ENCODE measurements at places on chromosomes 1 and 21.
A peak's percentile ranks its signal among the peaks of the same experiment; 100 is the strongest.

DNA sequence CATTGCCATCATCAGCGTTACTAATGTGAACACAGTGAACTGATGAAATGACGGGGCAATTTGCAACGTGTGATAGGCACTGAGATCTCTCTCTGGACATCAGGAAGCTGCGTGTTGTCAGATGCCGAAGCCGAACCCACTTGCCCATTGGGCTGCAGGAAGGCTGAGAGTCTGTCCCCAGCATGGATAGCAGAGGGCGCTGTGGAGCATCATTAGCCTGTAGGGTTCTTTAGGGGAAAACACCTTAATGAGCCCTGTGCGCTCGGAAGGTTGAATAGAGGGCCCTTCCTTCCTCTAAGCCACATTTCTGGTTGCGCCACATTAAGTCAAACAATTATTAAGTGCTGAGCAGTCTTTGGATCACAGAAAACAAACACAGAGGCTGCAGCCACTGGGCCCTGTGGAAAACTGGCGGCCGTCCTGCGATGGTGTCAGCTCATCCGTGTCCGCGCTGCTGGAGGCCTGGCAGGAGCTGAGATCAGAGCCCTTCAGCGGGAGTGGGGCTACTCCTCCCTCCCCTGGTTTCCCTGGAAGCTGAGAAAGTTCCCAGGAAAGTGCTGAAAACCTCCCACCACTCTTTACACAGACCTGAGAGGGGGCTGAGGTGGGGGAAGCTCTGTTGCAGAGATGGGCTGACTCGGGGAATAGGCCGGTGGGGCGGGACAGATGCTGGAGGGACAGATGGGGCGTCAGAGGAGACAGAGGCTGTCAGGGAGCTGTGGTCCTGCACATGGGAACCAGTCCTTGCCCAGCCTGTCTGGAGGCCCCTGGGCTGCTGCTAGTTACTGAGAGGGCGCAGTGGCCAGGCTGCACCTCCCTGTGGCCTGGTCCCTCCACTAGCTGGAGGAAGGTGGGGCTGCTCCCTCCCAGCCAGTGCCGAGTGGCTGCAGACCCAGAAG, 12.7 kb downstream of the TFF2 start:
- peak; percentile 55 for DNase-seq

DNA sequence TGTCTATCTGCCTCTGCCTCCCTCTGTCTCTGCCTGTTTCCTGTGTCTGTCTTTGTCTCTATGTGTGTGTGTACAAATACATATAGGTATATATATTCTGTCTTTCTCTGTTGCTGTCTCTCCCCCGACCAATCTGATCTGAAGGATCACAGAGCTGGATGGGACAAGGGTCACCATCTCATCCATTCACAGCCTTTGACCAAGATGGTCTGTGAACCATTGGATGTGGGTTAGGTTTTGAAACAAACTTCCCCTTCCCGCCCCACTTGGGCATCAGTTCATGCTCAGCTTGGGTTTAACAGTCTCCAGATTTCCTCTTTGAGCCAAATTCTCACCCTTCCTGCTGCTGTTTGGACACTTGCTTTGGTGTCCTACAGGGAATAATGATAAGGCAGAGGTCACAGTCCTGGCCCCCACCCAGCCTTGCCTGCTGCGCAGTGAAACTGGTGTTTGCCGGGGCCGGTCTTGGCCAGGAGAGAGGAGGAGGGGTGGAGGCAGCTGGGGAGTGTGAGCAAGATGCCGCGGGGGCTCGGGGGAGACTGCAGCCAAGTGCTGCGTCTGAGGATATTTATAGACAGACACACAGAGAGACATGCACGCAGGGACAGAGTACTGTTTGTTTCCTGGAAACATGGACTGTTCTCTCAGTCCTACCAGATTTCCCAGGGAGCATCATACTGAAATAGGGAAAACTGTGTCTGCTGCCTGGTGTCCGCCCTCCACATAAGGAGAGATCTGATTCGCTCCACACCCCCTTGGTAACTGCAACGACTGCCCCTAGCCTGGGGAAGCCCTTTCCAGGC, 27.0 kb upstream of the BTG2 start:
- no peak for DNase-seq

DNA sequence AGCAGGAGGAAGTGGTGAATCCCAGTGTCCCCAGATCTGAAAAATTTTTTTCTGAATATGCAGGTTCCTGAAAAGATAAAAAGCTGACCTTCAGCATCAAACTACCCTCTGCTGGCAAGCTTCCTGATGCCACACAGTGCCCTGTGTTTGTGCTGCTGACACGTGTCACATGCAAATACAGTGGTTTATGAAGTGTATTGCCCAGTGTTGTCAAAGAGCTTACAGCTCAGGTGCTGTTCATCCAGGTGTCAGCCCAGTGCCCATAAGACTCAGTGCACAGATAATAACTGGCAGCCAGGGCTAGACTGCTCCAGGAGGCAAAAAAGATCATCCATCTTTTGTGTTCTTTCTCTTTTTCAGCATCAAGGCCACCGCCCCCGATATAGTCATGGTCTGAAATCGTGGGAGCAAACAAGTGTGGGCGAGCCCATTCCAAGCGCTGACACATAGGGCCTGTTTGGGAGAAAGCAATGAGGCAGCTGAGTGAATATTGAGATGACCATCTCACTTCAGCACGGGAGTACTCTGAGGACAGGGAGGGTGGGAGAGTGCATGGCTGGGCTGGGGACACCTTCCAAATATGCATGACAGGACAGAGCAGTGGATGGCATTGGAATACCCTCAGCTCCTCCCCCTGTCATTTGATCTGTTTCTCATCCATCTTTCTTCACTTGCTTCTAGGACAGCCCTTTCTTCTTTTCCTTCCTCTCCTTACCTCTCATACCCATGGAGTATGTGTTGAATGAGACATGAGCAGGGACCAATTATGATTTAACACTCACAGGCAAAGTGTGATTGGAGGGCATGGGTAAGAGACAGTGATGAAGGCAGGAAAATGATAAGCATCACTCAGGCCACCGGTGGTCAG, 6.4 kb upstream of the KCNK1 start:
- DNase-seq = no peak

- DNase-seq = no peak
Observed at GRCh38 chr1:3261969-3262579, 192.4 kb upstream of the ARHGEF16 start.

- DNase-seq = no peak
Observed at GRCh38 chr1:59058665-59059439, 238.0 kb upstream of the FGGY start.
